GM23248 (cell line): ENCODE measurements at places on chromosomes 11 and 22.

- DNase-seq = peak; percentile 22
These were observed 111.7 kb downstream of the MYO18B start for GRCh38 chr22:25853501-25854284.

DNA sequence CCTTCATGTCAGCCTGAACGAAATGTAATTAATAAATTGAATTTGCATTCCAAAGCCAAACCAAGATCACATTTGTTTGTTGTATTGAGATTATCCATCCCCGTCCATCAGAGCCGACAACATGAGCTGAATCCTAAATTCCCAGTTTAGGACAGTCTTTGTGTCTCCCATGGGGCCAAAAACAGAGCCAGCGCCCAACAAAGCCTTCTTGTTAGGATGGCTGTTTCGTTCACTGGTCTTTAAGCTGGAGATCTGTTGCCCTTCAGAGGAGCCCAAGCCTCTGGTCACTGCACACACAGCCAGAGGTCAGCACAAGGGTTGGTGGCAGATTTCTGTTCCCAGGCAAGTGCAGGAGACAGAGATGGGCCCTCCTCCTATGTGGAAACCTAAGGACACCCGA is 25.8 kb downstream of the DSCAML1 start:
- DNase-seq = no peak

GRCh38 chr22:36395055-36395849 is 7.5 kb upstream of the MYH9 start:
- no peak for DNase-seq

DNA sequence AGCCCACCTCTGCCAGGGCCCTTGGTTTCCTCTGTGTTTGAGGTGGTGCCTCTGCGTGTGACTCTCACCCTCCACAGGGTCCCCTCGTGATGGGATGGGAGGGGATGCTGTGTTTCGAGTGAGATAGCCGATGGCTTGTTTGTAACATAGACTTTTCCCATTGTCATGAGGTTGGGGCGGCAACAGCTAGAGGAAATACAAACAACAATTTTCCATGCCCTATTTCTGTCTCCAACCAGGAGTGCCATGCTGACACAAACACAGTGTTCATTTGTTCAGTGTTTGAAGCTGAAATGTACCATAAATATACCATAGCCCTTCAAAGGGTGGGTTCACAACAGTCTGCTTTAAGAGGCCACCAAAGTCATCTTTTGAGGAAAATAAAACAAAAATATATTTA is 19.5 kb upstream of the NAV2 start:
- no peak for DNase-seq

DNA sequence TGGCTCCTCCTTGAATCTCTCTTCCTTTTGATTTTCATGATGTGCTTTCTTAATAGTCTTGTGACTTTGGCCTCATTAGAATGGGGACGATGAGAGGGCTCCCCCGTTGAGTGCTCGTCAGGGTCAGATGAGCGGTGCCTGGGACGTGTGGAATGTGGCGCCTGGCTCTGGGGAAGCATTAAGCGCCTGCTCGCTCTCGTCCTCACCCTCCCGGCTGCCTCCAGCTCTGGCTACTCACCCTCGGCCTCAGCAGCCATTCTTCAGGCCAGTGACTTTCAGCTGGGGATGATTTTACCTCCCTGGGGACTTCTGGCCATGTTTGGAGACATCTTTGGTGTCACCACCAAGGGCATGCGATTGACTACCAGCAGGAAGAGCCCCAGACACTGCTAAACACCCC is 69.7 kb downstream of the RPS6KA4 start:
- DNase-seq = no peak

GRCh38 chr11:110984147-110984546 is 261.4 kb upstream of the POU2AF2 start:
- DNase-seq = peak; percentile 58

GRCh38 chr11:129427816-129428406 is 52.3 kb downstream of the BARX2 start:
- DNase-seq = no peak

GRCh38 chr11:69321877-69322361 is 28.0 kb downstream of the MYEOV start:
- peak; percentile 99 for DNase-seq

GRCh38 chr22:42066937-42067336 is 3.7 kb downstream of the NAGA start:
- DNase-seq = no peak

- peak; percentile 47 for DNase-seq
These were observed 385 bp downstream of the HARBI1 start for GRCh38 chr11:46616551-46617133.

DNA sequence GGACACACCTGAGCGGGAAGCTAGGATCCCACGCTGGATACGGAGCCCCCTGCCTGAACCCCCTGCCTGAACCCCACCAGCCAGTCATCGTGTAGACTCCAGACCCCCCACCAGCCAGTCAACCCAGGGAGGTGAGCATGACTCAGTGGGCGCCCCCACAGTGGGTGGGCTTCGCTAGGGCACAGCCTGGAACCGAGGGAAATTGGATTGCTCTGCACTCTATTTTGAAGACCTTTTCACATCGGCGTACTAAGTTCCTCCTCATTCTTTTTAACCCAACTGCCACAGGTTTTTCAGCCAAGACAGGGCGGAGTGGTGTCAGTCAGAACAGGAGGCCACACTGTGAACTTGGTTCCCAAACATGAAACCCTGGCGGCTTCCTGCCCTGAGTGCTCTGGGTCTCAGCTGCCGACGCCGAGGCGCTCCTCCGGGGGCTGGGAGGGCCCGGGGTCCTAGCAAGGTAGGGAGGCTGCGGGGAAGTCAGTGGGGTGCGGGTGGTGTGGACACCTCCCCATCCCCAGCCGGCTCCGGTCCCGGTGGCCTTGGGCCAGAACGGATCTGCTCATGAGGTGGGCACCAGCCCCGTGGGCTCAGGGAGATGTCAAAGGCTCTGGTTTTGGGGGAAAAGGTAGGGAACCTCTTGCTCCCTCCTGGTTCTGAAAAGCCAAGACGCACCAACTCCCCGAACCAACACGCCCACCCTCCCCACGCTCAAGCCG is 57.0 kb downstream of the BRD1 start:
- DNase-seq = no peak

DNA sequence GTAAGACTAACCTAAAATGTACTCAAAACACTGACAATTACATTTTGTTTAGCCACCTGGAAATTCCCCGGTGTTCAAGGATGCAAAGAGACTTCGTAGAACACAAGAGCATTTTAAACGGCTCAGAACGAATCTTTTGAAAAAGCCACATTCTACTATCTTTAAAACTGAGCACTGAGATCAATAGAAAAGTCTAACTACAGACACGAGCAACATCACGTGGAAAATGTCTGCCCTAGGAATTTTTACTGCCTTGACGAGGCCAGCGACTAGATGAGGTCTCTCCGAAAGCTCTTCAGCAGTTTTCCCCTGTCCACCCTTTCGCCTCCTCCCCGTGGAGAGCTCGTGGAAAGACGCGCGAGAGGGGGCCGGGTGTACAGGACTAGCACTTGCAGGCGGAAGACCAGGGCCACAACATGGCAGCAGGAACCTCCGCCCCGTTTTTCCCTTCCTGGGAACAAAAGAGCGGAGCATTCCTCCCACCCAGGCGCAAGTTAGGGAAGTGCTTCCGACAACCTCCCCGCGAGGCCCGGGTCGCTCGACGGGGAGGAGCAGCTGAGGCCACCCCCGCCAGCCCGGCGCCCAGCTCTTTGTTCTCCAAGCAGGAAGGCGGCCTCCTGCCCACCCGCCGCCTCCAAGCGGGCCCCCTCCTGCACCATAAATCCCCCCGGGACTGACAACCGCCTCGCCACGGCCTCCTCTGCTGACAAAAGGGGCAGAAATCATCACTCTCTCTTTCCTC is 1.1 kb downstream of the EIF4G2 start:
- peak; percentile 78 for DNase-seq

DNA sequence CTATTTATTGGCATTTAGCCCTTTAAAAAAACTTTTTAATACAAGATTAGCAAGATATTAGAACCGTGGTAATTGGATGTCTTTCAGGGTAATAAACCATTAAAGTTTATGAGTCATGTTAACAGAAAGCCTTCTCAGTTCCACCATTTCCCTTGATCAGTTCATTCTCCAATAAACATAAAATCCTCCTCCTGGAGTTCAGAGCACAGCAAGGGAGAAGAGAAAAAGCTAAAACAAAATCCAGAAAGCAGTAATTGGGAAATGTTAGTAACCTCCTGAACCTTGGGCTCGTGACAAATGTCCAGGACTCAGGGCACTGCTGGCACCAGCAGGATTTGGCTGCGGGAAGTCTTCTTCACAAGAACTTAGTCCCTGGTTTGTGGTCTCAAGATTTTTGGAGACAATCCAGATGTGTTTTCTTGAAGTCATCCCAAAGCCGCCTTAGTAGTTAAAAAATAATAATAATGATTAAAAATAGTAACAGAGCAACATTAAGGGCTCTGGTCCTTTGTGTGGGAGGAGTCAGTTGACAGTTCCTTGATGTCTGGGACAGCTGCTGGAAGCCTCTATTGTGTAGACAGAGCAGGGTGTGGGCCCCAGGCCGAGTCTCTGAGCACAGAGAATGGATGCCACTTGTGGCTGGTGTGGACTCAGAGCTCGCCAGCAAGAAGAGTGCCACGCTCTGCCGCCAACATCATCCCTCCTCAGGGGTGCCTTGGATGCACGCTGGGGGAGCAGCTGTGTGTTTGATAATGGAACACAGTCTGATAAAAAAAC is 43.4 kb upstream of the PITPNB start:
- DNase-seq = peak; percentile 14

- DNase-seq = no peak
These were observed 36.5 kb downstream of the SBF2 start for GRCh38 chr11:10257478-10257877.

DNA sequence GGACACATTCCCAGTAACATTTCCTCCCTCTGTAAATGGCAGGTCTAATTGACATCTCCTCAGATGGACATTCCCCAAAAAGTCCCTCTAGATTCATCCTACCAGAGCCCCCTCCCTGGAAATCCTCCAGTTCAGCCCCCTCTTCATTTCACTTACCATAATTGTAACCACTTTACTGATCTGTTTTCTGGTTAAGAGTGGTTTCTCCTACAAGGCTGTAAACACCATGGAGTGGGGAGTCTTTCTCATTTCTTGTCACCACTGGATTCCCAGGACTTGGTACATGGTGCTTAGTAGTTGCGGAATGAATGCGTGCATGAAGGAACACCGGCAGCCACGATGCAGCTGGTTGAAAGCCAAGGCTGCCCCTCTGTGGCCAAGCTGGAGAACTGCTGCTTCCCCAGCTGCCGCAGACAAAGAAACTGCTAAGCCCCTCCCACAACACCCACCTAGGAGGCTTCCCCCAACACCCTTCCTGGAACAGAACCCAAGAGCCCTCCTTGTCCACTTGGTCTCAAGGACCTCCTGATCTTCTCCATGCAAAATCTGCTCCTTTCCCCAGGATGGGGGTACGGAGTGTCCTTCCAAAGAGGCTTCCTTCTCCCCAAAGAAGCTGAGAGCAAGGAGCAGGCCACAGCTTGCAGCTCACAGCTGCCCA is 18.6 kb upstream of the SCARF2 start:
- DNase-seq = peak; percentile 93

DNA sequence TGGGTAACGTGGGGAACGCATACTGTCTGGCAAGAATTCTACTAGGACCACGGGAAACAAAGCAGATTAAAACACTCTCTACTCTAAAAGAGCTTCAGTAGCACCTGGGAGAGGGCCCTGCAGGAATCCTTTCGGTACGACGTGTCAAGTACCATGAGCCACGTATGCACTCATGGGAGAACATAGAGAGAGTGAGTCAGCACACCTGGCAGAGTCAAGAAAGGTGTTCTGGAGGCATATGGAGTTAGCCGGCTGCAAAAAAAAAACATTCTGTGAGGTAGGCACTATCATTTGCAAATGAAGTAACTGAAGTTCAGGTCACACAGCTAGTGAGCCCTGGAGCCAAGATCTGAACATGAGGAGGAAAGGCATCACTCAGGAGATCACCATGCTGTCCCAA is 71.1 kb upstream of the BID start:
- no peak for DNase-seq

- DNase-seq = no peak
These were observed 3.4 kb downstream of the BIRC3 start for GRCh38 chr11:102320679-102321078.

DNA sequence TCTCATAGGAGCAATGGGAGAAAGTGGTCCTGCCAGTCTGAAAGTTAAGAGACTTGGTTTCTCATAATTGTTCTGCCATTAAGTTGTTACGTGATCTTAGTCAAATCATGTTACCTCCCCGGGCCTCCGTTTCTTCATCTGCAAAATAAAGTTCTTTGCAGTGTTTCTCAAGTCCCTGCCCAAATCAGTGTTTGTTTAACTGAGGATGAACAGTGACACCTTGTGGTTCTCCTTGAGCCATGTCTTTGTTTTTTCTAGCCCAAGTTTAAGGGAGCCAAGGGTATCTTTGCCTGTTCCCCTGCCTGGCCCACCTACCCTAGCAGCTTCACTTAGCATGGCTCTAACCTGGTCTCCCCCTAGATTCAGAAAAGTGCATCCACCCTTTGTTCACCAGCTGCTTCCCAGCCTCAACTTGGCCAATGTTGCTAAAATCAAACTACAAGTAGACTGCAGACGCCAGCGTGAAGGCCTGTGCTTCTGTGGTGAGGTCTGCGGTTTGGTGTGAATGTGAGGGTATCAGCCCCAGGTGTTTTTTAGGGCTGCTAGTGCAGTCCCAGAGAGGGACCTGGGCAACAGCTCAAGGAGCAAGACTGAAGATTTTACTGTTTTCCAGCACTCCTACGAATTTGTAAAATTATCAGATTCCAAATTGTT is 35.5 kb downstream of the FZD4 start:
- peak; percentile 83 for DNase-seq

DNA sequence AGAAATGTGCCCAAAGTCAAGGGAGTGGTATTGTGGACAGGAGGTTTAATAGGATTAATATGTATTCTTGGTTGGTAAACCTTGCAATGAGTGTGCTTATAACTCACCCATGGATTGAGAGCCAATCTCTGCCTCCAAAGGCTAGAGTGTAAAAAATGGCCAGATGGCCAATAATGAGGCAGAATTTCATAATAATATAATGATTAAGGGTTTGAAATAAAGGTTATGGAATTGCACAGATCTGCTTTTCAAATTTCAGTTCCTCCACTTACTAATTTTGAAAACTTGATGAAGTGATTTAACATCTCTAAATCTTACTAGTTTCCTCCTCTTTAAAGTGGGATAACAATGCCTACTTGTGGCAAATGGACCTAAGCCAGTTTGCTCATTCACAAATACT is 94.8 kb downstream of the BDNF start:
- no peak for DNase-seq

DNA sequence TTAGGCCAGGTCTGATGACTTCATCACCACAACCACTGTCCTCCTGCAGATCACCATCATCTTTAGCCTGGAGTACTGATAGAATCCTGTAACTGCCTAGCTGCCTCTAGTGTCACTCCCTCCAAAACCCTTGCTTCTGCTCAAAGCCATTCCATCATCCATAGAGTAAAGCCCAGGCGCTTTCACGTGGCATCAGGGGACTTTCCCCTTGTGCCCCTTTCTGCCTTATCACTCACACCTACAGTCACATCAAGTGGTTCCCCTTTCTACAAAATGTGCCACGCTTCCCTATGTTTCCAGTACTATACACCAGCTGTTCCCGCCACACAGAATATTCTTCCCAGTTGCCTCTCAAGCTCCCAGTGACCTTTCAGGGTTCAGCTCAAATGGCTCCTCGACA is 75.9 kb downstream of the MN1 start:
- DNase-seq = no peak

- no peak for DNase-seq
These were observed 60.2 kb downstream of the DHCR7 start for GRCh38 chr11:71387784-71388636.

GRCh38 chr11:94588366-94588942 is 21.3 kb downstream of the PIWIL4 start:
- no peak for DNase-seq
